ENCODE measurements at places on chromosomes 3 and 15. TPM values are rescaled to one million over a fixed set of nuclear protein-coding genes. Genes with fewer than 3 reads are reported as not detected.
A peak's percentile ranks its signal among the peaks of the same experiment; 100 is the strongest.

LRIG1 gene
- 62.3 TPM for total RNA-seq

TRPM1 gene
- total RNA-seq = not detected

GRAMD1C gene
- 0.21 TPM for total RNA-seq

TTLL13 gene
- total RNA-seq = not detected

CD96 gene
- 0.32 TPM for total RNA-seq

TNK2 gene
- total RNA-seq = 164 TPM

CLSTN2 gene
- total RNA-seq = 65.8 TPM

GNAT1 gene
- total RNA-seq = 4.7 TPM

BFSP2 gene
- not detected for total RNA-seq

DNA sequence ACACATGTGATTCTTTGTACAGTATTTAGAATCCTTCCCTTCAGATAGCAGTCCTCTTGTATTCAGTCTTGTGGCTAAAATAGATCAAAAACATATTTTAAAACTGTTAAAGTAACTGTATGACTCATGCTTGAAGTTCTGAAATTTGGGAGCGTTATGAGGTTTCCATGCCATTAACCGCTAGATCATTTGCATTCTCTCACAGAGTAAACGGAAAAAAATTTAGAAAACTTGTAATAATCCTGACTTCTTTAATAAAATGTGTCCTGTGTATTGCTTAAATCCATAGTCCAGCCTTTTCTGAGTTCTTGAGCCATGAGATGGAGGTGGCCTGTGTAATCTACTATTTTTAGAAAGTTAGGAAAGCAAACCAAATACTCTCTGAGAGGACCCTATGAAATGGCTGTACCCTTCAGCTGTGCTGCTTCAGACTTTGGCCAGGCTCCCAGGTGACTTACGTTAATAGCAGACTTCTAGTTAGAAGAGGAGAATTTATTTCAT is 33.8 kb downstream of the MBNL1 start:
- peak; percentile 85 for DNase-seq

DNA sequence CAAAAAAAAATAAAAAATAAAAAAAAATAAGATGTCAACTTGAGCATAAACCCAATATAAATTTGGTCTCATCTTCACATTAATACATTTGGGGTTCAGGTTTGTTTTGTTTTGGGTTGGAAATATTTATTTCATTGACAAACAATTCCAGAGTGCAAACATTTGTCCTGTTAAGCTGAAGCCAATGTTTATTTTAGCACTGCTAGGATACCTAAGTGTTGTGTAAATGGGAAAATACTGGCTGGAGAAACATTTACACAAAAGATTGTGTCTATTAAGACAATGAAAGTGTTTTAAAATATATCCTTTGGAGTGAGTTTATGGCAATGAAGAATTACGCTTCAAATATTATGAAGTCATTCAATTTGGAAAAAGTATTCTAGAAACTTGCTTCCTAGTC is 91.1 kb downstream of the MEIS2 start:
- no peak for DNase-seq

- no peak for DNase-seq
Measured at GRCh38 chr15:93331545-93332167, 242.6 kb upstream of the RGMA start.

- DNase-seq = no peak
Measured at GRCh38 chr3:22704166-22704565, 499.0 kb upstream of the UBE2E2 start.

DNA sequence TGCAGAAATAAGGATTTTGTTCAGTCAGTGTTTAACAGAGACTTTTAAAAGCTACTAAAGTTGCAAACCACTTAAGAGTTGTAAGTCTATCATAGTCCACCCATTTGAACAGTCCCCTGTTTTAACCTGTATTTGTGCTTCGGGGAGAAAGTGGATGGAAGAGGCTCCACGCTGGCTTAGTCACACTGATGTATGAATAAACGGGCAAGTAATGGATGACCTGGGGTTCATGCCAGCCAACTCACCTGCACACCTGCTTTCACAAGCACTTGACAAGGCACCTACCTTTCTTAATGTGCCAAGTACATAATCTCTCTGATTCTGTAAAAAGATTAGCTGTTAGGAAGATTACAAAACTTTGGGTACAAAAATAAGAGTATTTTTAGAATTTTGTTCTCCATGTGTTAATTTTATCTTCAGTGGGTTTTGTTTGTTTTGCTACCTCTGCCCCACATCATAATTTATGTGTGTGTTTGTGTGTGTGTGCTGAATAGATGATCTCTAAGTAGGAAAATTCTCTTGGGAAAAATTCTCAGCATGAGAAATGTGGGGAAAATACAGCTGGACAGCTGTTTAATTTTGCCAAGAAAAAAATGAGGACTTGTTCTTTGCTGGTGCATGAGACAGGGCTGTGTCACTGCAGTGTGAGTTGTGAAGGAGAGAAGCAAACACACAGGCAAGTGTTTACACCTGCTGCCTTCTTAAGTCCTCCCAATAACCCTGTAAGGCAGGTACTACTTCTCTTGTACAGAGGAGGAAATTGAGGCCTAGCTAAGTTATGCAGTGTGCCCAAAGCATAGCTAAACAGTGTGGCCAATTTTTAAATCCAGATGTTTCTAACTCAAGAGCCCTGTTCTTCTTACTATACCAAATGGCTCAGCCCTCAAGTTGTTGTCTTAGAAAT is 181.2 kb upstream of the IL12A start:
- no peak for DNase-seq

- no peak for DNase-seq
Measured at GRCh38 chr15:39625451-39625850, 44.6 kb downstream of the THBS1 start.

DNA sequence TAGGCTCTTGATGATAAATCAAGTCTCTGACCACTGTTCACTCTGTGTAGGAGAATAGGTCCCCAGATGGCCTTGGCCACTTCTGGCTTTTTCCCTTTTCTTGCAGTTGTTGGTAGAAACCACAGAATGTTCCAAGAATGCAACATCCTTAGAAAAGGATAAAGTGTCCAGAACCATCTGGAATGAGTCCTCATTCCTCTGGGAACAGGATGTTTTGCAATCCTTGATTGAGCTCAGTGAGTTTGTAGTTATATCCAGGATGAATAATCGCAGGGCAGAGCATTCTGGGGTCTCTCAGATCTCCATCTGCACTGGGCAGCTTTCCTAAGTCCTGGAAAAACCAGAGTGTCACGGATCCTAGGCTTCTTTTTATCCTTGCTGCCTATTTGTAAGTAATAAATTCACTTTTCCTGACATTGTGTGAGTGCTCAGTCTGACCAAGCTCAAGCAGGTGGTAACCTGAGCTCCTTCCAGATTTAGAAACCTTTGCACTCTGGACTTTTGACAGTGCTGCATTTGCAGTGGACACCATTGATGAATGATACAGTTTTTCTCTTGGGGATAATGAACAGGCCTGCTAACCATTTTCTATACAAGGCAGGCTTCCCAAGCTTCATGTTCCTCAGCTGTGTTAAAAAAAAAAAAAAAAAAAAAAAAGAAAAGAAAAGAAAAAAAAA is 1028.6 kb downstream of the OTOL1 start:
- DNase-seq = no peak

- DNase-seq = no peak
Measured at GRCh38 chr15:59994888-59995557, 9.1 kb upstream of the FOXB1 start.

DNA sequence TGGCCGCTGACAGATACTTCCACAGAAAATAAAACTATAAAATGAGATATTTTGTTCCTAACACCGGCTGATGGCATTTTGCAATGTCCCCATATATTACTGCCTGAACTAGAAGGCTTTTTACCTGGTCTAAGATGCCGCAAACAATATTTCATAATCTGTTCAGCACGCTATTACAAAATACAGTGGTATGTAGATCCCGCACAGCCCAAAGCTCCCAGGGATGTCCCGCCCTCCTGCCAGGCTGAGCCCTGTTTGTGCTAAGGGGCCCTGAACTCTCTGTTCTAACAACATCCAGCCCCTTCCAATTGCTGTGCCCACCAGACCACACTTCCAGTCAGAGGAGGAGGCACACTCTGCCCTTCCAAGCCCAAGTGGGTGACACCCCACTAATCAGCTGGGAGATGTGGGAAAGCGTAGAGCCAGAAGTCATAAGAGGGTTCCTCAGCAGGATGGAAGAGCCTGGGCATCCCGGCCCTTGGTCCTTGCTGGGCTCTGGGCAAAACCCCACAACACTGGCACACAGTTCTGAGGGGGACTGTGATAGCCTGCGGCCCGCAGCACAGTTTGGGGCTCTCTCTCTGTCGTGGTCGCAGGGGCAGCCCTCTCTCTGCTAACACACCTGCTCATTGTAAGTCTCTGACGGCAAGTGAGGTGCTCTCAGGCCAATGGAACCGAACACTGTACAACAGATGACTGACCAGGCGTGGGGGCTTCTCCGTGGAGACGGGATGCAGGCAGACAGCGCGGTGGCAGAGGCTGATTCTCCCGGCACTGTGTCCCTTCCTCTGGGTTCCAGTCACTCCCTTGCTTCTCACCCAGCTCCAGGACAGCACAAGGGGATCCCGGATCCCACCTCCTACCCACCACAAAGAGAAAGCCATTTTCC is 55.2 kb downstream of the PCSK6 start:
- no peak for DNase-seq

DNA sequence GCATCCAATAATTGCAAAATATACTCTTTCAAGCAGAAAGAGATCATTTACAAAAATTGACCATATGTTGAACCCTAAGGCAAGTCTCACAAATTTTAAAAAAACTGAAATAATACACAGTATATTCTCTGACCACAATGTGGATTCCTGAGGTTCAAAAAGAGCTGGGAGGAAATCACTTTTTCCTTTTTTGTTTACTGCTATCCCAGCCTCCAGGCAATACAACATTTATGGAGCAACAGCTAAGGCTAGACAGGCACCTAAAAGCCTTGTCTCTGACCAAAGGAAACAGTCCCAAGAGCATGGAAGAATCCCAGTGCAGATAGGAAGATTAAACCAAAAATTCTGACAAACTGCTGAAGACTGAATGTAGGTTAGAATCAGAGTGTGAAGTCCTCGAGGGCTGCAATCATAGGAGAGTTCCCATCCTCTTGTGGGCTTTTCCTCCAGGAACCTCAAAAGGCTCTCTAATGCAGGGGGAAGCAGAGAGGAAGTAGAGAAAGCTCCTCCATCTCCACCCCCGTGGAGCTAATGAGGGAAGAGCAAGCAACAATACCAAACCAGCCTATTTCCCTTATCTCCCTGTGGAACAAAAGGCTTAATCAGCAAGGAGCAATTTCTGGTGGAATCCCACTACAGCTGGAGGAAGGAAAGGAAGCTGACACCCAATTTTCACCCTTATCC is 57.0 kb downstream of the TMCC1 start:
- no peak for DNase-seq

GRCh38 chr3:32794487-32795308 is 23.1 kb upstream of the TRIM71 start:
- DNase-seq = no peak

DNA sequence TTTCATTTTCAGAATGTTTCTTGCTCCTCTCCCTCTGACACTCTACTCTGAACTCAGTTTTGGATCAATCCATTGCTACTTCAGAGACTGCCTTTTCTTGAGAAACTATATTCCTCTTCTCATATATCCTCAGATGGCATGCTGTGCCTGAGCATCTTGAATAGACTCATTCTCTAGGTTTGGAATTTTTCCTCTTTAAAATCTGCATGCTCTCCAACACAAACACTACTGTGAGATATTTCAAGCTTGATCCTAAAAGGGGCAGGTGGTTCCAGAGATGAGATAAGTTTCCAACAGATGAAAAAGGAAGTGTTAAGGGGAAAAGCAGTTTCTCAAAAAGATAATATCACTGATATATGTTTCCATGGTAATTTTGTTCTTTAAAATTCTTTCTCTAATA is 742.2 kb upstream of the EPHA6 start:
- DNase-seq = no peak

Measured in ascending aorta (tissue), 2 donors.